ENCODE measurements at places on chromosomes 12 and 14.
A peak's percentile ranks its signal among the peaks of the same experiment; 100 is the strongest.

DNA sequence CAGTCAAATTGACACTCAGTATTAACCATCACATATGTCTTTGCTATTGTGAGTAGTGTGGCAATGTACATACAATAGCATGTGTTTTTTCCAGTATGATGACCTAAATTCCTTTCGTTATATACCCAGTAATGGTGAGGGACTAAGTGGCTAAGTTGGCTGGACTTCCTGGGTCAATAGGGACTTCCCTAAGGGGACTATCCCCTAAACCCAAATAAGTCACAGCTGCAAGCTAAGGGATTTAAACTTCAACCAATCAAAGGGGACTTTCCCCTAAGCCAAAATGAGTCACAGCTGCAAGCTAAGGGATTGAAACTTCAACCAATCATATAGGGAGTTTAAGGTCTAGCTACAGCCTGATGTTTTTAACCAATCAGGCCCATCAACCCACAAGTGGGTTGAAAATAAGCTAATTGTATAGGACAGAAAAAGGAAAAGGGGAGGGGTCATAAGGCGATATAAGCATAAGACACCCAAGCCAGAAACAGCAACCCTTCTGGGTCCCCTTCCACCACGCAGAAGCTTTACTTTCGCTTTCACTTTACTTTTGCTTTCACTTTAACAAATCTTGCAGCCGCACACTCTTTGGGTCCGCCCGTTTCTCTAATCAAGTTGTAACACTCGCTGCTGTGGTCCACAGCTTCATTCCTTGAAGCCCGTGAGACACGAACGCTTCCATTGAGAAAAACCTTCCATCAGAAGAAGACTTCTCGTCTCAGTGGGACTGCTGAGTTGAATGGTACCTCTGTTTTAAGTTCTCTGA, 404.4 kb downstream of the FLRT2 start:
- no peak for DNase-seq

DNA sequence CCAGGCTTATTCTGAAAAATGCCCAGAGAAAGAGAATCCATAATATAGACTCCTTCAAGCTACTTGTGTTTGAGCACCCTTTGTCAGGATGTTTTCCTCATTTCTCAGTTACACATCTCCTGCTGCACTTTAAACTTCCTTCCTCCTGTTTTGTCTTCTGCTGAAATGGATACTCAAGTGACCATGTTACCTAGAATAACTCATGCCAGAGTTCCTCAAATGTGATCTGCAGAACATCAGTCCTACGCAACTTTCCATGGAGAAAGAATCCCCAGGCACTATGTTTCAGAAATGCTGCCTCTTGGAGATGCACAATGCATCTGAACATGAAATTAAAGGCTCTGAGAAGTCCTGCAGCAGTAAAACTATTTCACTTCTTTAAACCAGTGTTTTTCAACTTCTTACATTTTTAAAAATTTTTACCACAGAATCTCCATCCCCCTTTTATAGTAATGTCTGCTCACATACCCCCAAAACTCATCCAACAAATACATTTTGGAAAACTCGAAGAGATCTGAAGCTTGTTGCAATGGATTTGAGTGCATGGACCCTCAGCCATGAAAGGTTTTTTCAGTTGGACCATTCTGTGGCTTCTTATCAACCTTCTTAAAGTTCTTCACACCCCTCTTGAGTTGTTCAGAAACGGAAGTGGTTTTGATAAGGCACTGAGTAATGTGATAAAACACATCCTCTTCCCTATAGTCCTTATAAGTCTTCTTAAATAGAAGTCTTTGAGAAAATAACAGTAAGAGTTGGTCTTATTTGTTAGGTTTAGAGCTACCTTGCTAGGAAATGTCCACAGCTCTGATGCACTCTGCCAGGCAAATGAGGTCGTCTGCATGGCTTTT, 84.5 kb upstream of the KCNA1 start:
- no peak for DNase-seq

DNA sequence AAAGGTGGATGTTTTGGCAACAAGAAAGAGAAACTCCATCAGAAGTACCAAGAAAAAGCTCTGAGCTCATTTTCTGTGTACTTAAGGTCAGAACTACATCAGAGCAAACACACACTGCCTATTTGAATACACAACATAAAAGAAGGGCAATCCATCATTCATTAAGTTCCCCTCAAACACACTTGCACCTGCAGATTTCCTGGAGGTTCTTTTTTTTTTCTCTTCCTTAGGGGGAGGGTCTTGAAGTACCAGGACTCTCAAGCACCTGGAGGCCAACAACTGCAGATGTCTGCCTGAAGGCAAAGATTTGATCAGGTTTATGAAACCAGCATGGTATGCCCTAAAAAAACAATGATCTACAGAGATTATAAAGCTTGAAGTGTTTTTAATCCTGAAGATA, 26.1 kb upstream of the PTHLH start:
- DNase-seq, result no peak

GRCh38 chr14:99802301-99803105, 9.3 kb downstream of the EML1 start:
- DNase-seq, result no peak

DNA sequence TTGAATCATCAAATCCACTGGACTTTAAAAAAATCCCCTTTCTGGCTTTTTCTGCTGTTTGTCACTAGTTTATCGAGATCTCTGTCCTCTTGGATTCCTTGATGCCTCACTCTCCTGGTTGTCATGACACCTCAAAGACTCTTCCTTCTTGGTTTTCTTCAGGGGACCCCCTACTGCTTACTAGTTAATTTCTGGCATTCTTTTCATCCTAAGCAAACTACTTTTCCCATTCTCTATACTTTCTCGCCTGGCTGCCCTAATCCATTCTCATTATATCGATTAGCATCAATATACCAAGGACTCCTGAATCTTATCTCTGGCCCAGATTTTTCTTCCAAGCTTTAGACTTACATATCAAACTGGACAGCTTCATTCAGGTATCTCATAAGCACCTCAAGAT, 98.6 kb downstream of the NEDD1 start:
- no peak for DNase-seq

DNA sequence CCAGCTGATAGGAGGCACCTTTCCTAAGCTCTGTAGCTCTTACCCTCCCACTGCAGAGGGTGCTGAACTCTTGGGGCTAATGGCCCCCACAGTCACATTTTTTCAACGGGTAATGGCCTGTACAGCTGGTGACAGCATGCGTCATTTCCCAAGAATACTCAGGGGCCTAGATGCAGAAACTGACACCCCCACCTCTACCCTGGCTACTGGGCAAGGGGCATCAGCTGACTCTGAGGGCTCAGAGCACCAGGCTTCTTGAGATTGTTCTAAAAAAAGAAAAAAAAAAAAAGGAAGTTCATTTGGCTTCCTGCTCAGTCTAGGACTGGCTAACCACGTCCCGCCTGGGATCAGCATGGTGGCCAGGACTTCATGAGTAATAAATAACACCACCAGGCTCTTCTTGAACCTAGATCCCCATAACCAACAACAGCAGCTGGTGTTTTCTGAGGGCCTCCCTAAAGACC, 35.2 kb downstream of the ZFP36L1 start:
- DNase-seq, result no peak

DNA sequence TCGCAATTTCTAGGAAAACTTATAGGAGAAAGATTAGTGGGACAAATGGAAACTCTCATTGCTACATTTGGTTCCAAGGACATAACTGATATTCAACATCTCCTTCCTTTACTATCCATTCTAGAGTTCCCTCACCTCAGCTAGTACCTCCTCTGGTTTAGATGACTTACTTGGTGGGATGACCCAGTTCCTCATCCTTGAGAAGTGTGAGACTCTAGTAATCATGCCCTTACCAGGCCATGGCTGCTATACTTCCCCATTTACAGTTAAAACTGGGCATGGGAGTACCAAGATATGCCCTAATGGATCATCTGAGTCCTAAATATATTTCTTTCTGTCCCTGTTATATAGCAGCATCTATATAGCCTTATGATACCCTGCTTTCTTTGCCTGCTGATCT, 58.1 kb downstream of the IFT81 start:
- no peak for DNase-seq

DNA sequence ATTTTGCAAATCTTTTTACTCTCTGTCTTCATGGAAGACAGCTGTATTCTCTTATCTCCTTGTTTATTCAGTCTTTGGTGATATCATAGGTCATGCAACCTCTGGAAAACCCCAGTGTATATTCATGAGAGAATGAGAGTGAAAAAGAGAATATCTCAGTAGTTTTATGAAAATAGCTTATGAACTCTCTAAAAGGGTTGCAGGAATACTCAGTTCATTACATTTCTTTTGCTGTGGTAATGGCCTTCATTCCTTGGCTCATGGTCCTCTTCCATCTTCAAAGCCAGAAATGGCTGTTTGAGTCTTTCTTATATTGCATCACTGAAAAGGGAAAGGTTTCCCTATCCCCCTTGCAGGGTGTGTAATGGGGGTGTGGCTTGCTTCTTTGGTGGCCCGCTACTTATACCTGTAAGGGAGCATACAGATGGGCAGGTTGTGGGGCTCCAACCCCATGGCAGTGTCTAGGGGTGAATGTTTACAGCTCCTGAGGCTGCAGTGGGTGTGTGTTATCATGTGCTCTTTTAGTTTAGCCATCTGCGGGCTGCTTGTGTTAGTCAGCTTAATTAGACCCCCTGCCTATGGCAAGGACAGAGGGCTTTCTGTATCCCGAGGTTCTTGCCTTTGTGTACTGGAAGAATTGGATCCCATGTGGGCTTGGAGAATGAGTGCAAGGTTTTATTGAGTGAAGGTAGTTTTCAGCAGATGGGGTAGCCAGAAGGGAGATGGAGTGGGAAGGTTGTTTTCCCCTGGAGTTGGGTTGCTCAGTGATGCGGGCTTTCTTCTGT, 150.2 kb downstream of the CCDC91 start:
- DNase-seq, result peak; percentile 6

DNA sequence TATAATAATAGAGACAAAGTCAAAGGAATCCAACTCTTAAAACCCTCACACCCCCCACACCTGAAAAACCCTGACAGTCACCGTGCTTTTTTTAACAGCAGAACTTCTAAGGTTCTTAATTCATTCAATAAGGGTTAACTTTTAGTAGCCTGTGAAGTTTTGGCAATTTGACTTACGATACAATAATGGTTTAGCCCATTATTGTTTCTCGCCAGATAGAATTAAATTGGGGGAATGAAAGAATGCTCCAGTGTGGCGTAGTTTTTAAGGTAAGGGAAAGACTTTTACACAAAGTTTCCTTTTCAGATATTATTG, 604 bp upstream of the MAGOHB start:
- no peak for DNase-seq

DNA sequence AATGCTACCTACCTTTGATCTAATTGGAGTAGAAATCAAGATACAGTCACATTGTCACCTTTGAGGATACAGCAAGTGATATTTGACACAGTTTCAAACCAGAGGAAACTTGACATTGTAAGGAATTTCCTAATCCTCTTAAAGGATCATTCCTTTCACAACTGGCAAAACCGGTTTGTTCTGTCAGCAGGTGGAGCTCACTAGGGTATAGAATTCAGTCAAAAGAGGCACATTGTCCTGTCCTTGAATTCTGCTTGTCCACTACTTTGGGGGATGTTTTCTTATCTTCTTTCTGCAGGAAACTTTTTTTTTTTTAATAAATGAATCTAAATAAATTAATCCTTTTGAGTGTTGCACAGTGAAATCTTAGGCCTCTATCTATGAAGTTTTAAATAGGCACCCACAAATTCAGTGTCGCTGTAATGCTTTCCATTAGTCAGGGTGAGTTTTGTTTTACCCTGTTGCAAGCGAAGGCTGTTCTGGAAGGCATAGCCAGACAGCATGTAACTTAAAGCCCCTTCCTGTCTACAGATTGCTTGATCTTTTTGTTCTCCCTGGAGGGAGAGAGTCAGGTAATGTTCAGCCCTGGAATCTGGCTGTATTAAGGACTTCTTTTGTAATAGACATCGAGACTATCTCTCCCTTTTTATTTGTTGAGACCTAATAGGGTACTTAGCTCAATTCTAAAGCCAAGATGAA, 285.0 kb upstream of the RGS6 start:
- DNase-seq, result no peak
